Activated CD4-positive, alpha-beta memory T cell treated with anti-CD3 and anti-CD28 coated beads for 36 hours (primary cell): ENCODE measurements at places on chromosomes 11 and 22. TPM values are rescaled to one million over a fixed set of nuclear protein-coding genes. Genes with fewer than 3 reads are reported as not detected.

OR6A2 gene
- total RNA-seq = not detected

DNA sequence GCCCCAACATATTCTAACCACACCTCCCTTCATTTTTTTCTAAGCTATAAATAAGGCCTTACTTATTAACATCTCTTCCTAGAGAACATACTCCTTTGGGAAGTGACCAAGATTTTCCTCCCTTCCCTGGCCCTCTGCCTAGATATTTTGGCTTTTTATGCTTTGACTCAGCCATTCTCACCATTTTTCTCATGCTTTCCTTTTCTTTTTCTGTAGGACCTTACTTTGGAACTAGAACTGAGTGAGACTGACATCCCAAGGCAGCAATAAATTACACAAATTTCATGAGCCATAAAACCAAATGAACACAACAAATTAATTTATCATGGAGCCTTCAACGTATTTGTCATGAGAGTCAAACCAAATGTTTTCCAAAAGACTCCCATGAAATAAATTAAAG, 142.7 kb upstream of the CTSC start:
- no peak for DNase-seq

TRPC6 gene
- total RNA-seq = not detected

CHRM4 gene
- not detected for total RNA-seq

DNA sequence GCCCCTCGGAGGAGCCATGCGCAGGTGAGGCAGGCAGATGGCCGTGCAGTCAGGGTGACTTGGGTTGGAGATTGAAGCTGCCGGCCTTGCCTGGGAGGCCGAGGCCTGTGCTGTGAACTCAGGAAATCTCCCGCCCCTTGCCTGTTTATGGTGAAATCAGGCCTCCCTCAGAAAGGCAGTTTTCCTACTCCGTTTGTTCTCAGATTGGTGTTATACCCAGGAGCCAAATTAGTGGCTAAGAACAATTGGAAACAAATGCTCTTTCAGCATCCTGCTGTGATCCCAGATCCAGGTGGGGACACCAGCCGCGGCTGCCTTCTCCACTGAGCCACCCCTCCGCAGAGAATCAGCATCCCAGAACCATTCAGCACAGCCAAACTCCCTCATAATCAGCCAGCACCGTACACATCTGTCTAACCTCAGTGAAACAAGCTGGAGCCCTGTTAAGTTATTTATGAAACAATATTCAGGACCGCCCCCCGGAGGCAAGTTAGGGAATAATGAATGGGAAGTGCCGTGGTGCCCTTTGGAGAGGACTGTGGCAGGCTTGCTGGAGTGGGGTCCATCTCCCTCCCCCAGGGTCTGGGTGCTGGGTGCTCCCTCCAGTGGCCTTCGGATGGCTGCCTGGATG, 60.0 kb downstream of the PKNOX2 start:
- DNase-seq = no peak

DNA sequence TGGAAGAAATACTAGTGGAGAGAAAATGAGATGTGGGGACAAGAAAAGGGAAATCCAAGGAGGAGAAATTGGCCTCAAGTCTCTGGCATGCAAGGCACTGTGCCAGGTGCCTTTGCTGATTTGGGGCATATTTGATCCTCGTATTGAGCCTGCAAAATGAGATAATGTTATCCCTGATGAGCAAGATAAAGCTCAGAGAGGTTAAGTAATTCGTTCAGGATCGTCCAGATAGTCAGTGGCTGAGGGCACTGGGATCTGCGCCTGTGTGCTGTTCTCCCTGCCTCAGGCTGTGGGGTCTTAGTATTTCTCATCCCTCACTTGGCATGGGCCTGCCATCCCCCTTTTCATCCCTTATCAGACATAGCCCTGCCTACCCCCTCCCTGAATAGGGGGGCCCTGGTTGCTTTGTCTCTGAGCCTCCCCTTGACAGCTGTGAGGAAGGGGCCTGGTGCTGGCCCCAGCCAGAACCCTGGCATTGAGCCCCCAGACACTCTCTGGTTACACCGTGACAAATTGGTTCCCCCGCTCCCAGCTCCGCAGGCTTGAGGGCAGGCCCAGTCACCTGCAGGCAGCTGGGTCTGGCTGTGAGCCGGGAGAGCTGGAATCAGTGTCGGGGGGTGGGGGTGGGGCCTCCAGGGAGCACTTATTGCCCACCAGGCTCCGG, 85.7 kb downstream of the NECTIN1 start:
- no peak for DNase-seq

C22orf31 gene
- not detected for total RNA-seq

GRCh38 chr22:27784120-27784475, 17.5 kb downstream of the MN1 start:
- DNase-seq = no peak

GRCh38 chr11:61955422-61956135, 5.4 kb downstream of the BEST1 start:
- peak; percentile 48 for DNase-seq

FAM181B gene
- 0.05 TPM for total RNA-seq

UNC93B1 gene
- total RNA-seq = 20.0 TPM

DNA sequence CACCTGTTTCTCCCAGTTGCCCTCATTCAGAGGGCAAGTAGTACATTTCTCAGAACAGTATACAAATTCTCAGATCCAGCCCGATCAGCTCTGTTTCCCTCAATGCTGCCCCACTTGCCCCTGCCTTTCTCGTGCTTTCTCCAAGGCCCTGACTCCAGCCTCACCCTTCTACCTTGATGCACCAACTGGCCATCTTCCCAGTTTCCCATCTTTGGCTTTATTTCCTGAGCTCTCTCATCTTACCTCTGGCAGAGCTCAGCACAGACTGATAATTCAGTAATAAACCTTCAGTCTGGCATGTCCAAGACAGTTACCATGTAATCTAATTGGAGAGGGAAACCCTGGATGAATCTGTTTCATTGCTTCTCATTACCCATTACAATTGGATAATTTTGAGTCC, 184.5 kb upstream of the ISX start:
- DNase-seq = no peak

DNA sequence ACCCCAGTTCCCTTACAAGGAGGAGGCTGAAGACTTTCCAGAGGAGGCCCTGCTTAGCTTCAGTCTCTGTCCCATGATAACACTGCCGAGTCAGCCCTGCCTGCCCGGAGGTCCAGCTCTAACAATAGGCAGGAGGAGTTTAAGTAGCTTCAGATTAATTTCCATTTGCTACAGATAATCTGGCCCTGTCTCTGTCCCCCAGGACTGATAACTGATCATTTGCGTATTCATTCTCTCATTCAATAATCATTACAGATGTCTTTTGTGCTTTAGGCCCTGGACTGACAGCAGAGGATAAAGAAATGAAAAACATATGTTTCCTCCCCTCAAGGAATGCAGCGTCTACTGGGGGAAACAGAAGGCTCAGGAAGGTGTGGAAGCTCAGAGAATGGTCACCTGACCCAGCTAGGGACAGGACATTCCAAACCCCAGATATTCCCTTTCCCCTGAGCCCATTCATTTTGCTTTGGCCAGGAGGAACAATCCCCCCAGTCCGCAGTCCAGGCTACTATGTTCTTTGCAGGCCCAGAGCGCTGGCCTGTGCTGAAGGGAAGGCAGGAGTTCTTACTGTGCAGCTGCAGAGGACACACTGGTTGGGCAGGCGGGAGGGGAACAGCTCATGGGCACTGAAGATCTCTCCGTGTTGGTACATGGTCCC, 20.8 kb downstream of the CHRDL2 start:
- no peak for DNase-seq

MAP6 gene
- total RNA-seq = not detected

DNA sequence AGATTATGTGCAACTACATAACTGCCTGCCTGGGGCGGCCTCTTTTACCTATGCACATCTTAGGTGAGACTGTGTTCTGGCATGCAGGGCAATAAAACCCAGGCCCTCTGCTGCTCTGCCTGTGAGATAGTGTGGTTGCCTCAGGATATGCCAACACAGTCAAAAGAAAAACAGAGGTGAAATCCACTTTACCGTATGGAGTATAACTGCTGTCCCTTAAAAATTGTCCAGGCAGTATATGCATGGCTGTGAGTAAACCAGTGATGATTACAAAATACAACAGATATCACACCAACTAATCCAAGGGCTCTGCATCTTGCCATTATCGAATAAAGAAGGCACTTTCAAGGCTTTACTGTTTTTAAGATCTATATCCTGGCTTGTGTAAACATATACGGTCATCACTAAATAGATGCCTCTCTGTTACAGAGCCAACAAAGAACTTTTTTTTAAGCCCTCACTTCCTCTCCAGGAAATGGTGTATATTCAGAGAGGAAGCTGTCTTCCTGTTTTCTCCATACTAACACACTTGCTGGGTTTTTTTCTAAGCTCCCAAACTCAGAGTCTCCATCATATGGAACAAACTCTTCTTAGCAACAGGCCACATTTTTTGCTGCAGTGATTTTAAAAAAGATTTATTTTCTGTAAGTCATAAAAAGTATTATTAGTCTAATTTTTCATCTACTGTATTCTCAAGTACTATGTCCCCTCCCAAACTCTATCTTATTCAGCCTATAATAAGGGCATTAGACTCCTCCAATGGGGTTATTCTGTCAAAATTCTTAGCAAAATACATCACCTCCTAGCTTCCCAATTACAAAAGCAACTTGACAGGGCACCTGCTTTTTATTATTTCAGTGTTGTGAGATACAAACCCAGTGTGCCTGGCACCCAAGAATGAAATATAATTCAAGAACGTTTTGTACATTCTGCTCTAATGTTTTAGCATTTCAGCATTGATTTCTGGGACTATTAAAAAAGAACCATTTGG, 135.2 kb downstream of the MAML2 start:
- peak; percentile 44 for DNase-seq

C11orf97 gene
- total RNA-seq = not detected

DNA sequence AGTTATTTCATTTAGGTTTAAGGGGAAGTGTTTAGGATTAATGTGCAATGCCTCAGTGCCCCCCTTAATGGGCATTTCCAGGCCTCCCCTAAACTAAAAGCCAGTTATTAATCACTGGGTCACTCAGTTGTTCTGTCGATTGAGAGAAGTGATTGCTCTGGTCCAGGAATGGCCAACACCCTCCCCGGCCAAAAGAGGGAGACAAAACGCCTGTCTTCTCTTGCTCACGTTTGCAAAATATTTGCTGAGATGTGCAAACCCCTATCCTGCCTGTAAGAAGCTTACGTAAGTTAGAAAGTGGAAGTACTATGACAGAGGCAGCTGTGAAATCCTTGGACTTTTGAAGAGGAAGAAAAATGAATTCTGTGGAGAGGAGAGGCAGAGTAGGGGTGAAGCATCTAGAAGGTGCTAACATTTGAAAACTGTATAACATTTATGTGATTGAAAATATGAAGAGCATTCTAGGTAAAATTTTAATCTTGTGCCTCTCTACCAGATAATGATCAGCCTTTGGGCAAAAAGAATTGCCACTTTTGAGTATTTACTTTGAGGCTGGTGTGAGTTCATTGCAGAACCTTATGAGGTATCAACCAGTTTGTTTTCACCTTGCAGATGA, 37.7 kb downstream of the NTM start:
- DNase-seq = no peak

DNA sequence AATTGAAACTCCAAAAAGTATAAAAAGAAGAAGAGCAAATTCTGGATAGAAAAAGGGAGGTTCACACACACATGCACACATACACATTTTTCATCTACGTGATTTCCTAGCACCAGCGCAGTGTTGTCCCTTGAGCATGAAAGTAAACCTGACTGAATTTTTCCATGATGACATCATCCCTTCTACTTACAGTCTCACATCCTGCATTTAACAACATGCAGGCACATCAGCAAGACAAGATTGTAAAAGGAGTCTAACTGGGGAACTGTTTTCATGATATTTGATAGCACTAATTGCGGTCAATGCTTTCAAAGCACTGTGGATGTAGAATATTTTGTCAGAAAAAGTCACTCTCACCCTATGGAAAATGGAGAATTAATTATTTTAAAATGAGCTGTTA, 36.6 kb downstream of the GAS2 start:
- peak; percentile 18 for DNase-seq

DNA sequence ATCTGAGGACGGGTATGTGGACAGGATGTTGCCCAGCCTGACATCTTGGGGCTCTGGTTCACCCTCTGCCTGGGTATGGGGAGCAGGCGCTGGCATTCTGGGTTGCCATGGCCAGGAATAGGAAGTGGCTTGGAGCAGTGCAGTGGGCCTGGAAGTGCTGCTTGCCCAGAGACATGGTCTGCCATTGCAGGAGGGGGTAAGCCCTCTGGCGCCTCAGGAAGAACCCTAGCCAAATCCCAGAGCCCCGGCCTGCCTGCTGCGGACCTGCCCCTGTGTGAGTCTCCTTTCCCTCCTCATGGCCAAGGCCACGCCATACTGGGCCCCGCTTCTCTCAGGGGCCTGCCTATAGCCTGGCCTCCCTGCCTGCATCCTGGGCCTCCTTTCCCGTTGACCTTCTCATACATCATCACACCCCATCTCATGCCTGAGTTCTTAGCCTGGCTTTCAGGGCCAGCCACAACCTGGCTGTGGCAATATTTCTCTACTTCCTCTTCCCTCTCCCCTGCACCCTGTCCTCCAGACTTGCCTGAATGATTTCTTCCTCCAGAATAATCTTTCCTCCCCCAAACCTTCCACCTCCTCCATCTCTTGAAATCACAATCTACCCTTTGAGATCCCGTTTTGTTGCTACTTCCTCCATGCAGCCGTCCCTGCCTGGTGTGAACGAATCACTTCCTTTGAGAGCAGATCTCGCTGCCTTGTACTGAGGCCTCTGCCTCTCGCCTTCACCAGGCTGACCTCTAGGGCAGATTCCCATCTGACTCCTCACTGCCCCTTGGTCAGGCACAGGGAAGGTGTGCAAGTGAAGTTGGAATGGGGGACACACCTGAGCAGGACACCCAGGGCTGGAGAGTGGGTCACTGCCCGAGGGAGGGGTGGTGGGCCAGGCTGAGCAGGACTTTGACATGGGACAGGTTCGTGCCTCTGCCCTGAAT, 5.2 kb downstream of the CAPN5 start:
- no peak for DNase-seq
